Iris pigment epithelial cell (primary cell): ENCODE measurements at places on chromosomes 7 and 10.

DNA sequence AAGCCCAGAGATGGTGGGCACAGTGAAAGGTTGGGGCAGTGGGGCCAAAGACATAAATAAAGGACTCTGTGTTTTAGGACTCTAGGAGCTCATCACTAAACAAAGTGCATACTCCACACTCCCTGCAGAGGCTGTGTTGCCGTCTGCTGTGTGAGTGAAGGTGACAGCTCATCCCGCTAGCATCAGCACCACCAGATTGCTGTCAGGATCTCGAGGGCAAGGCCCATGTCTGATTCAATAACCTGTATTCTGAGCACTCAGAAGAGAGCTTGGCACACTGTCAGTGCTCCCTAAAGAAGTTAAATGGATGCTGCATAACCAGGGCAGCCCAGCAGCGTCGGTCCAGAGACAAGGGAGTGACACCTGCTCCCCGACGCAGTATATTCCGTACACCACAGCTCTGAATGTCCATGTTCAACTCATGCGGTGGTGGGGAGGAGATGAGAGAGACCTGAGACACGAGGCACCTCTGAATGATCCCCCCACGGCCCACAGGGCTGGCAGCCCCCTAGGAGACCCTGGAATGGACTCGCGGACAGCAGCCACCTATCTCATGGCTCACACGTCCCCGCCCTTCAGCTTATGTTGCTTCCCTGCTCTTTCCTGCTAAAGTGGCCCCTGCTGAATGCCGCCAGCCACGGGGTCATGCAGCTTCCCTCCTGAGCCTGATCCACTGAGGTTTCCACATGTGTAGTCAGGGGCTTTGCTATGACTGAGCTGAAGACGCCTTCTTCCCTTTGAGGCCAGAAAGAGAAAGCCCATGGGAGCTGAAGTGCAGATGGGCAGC lies 132.7 kb upstream of the KCNMA1 start:
- no peak for DNase-seq

DNA sequence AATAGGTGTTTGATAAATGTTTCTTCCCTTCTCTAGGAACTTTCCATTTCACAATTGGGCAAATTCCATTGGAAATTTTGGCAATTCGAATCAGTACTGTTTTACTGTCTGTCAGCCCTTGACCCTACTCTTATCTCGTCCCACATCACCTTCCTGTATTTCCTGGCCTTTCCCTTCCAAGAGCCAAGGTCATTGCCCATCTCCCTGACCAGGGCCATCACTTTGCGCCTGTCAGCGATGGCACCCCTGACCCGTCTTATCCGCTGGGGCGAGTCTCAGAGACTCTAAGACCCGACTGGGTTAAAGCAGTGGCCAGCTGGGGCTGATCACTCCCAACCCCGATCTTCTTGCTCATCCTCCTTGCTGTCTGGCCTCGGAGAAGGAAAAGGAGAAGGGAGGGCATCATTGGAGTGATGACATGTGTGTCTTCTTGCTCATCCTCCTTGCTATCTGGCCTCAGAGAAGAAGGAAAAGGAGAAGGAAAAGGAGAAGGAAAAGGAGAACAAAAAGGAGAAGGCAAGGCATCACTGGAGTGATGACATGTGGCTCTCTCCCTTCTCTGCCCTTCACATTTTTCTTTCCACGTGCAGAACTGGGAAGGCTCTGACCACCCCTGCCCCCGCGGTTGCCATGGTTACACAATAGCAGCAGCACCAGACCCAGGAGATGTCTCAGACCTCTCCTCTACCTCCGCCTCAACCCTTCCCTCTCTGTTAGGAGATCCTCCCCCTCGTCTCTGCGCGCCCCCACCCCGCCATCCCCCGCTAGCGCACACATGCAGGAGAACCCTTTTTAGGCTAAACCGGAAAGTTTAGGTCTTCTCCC lies 2.0 kb downstream of the SEMA3D start:
- DNase-seq, result peak; percentile 24

DNA sequence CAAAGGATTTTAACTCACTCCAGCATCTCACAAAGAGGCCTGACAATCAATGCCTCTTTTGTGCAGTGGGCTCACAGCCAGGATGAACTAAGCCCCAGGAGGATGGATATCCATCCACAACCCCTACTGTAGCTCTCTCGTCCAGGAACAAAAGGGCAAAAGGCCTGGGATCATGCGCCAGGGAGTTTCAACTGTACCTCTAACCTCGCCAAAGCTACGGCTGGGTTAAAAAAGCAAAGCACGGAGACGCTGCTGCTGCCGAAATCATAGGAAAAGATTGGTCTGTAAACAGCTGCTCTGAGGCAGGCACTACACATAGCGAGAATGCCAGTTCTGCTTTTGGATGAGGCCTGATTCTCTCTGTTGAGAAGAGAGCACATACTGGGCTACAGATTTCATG lies 32.1 kb downstream of the VSTM4 start:
- DNase-seq, result no peak

GRCh38 chr10:126104767-126105166 lies 208.4 kb downstream of the FANK1 start:
- DNase-seq, result no peak

DNA sequence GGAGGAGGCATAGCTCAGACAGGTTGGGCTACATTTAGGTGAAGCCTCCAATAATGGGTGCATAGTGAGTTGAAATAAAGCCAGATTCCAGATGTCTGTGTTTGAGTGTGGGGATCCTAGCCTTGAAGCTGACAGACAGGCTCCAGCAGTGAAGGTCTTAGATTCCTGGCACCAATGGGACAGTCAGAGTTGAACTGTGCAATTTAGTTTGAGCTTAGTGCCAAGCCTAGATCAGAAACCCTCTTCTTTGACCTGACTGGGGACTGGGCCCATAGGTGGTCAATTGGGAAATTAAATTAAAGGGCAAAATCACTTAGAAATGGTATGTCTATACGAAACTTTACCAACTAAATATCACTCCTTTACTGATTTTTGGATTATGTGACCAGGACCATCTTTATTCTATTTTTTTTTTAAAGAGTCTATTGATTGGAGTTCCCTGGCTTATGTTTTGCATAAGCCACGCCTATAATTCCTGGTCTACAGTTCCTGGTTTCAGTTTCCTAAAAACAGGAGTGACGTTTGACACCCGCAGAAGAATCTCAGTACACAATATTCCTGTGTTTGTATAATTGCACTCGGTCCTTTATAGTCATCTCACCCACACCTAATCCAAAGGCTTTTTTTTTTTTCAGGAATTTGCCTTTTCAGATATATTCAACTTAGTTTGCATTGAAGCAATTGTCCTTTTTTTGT lies 201.4 kb downstream of the GFRA1 start:
- DNase-seq, result no peak

GRCh38 chr7:114504586-114504985 lies 90.0 kb downstream of the FOXP2 start:
- no peak for DNase-seq

DNA sequence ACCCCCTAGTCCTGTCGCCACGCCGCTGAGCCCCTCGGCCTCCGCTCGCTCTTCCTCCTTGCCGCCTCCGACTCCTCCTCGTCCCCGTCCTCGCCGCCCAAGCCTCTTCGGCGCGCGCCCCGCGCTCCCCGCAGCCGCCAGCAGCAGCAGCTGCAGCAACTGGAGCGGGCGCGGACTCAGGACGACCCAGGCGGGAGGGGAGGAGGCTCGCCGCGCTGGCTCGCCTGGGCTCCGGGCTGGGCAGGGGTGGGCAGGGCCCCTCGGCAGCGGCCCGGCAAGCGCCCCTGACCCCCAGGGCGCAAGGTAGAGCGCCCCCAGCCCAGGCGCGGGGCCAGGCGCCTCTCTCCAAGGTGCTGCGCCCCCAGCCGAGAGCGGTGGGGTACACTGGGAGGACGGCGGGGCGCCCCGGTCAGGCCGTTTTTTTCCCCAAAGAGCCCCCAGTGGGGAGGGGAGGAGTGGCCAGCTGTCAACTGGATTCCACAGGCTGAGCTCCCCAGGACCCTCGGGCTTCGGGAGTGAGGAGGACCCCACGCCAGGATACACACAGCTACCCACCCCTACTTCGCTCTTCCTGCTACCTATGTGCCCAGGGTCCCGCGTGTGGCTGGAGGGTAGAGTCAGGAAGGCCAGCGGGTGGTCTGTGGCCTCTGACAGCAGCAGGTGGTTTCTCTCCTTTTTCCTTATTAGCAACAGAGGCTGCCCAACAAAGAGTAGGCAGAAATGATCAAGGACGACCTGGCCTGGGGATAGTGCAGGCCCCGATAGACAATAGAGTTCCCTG lies 903 bp upstream of the KCNMA1 start:
- DNase-seq, result peak; percentile 67

- no peak for DNase-seq
These were observed 245.5 kb upstream of the NRP1 start for GRCh38 chr10:33579996-33580395.

DNA sequence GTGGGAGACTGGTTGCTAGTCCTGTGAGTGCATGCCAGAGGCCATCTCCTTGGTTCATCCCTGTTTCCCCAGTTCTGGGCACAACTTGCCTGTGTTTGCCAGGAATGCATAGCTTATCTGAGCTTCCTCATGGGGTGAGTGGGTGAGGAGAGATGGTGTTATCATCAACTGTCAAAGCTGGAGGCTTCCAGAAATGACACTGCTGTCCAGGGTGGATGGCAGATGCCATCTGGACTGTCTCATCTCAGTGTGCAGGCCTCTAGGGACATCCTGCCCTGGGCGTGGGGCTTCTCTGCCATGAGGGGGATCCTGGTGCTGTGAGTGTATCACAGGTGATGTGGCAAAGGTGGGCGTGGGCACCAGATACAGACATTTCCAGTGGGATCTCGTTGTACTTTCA lies 328.6 kb downstream of the DPP6 start:
- DNase-seq, result no peak
